ENCODE measurements at places on chromosomes 5 and 9.

- DNase-seq = no peak
These were observed 258.7 kb upstream of the RASA1 start for GRCh38 chr5:87008751-87009560.

DNA sequence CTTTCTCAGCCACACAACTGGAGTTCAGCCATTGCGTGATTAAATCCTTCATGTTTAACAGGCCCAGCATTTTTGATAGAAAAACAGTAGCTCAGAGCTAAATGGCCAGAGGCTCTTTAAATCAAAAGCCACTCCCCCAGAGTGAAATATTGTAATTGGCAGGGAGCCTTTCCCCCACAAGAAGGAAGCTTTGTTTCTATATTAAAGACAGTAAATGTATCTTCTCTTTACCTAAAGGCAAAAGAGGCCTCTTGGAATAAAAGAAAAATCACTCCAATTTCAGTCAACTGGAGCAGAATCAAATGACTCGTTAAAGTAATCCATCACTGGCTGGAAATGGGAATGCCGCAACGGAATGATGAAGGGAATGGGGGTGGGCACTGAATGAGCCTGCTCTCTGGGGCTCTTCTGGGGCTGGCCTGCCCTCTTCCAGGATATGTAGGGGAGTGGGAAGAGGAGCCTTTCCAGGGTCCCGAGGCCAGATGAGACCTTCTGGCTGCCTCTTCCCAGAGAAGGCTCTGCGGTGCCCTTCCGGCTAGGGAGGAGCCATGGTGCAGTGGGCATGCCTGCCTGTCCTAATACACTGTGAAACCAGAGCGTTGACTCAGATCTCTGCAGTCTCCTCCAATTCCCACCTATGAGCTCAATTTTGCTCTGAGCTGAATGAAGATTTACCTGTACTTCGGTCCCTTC is 45.2 kb downstream of the ANKDD1B start:
- DNase-seq = no peak

- no peak for DNase-seq
These were observed 46.0 kb downstream of the NDST1 start for GRCh38 chr5:150553911-150554310.

DNA sequence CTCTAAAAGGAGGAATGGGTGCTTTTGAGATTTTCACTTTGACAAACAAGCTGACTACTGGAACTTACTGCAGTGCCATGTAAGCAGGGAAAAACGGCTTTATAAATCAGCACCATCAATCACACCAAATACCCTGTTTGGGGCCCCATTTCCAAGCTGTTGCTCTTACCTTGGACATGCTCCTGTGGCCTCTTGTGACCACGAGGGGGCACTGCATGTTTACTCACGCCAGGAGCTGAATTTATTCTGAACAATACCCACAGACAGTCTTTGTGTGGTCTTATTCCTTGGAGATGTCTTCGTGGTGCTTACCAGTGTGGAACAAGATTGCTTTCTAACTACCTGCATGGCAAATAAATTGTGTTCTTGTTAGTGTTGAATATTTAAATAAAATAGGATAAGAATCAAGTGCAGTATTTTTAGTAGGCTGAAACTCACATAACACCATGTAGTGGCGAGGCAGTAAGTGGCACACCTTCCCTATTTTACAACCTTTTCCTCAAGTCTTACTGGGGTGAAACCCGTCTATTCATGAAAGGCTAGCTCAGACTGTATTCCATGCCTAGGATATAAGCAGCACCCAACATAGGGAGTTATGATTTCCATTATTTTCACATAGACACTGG is 155.5 kb upstream of the NMUR2 start:
- no peak for DNase-seq

DNA sequence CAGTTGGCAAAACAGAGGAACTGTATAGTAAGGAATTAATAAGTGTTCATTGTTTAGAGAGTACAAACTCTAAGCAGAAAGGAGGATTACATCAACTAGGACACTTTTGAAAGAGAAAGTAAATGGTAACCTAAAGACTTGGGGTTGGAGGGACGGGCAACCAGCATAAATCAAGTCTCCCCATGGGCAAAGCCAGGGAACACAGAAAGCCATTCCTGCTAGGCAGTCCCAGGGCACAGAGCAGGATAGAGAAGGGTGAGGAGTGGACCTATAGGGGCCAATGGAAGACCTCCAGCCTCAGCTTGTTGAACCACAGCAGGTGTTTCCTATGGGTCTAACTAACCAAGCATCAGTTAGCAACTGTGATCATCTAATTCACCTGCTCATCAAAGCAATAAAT is 9.2 kb upstream of the ERAP1 start:
- DNase-seq = no peak

DNA sequence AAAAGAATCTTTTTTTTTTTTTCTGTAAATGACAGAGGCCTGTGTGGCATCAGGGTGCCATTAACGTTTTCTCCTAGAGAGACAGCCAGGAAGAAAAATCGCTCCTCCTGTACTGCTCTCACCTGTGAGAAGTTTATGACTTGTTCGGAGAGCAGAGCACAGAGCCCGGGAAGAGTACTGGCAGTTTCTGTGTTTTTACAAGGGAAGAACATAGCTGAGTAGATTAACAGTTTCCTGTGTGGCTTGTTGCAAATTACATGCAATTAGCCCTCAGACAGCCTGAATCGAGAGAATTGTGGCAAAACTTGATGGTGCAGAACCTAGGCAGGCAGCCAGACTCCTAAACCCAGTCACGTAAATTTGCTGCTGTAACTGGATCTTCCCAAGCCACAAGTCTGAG is 32.1 kb downstream of the PRKACG start:
- DNase-seq = no peak

GRCh38 chr5:39452846-39453245 is 28.1 kb upstream of the DAB2 start:
- no peak for DNase-seq

GRCh38 chr9:72203205-72203803 is 54.1 kb downstream of the GDA start:
- no peak for DNase-seq

- no peak for DNase-seq
These were observed 65.6 kb upstream of the NR3C1 start for GRCh38 chr5:143469125-143469524.

GRCh38 chr5:139417214-139417613 is 13.3 kb upstream of the SPATA24 start:
- DNase-seq = no peak

DNA sequence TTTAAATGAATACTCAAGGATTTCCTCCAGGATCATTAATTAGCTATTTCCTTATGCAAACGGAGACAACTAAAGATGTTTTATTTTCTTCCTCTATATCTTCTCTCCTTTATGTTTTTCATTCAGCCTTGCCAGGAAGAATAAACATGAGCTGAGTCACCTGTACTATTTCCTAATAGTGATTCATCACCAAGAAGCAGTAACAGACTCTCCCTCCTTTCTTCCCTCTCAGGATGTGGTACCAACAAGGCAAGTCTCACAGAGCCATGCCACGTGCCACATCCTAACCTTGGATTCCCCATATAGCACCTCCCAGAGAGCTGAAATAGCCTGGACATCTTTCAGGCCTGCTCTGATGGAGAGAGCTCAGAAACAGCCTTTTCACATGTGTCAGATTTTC is 758.6 kb upstream of the DMAC1 start:
- no peak for DNase-seq

GRCh38 chr5:109837231-109837861 is 147.6 kb downstream of the MAN2A1 start:
- DNase-seq = no peak

DNA sequence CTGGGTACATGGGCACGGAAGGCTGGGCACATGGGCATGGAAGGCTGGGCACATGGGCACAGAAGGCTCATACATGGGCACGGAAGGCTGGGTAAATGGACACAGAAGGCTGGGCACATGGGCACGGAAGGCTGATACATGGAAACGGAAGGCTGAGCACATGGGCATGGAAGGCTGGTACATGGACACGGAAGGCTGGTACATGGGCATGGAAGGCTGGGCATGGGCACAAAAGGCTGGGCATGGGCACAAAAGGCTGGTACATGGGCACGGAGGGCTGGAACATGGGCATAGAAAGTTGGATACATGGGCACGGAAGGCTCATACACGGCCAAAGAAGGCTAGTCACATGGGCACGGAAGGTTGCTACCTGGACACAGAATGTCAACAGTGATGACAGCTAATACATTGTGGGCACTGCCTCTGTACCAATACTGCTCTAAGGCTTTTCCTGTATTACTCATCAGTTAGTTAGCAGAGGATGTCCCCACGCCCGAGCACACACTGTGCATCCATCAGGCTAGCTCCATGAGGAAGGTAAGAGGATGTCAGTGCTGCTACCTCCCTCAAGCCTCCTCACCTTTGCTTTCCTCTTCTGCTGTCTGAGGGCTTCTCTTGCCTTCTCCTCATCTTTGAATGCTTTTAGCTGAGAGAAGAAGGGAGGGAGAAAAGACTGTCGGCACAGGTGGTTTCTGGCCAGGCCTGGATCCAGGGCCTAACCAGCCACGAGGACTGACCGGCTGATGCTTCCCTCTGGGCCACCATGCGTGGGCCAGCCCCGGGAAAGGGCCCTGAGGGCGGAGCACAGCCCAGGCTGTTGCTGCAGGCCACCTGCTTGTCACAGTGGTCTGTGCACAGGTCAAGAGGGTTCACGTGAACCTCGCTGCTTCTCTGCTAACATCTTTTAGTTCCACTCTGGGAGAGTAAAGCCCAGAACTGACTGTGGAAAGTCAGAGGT is 14.3 kb downstream of the GPX3 start:
- DNase-seq = no peak

GRCh38 chr9:131246618-131247017 is 29.7 kb downstream of the FAM78A start:
- DNase-seq = no peak

GRCh38 chr9:16726029-16726428 is 144.4 kb downstream of the BNC2 start:
- DNase-seq = no peak

- no peak for DNase-seq
These were observed 33.9 kb upstream of the FAM120A start for GRCh38 chr9:93417538-93417937.

GRCh38 chr5:72611118-72611730 is 104.0 kb upstream of the ZNF366 start:
- no peak for DNase-seq

DNA sequence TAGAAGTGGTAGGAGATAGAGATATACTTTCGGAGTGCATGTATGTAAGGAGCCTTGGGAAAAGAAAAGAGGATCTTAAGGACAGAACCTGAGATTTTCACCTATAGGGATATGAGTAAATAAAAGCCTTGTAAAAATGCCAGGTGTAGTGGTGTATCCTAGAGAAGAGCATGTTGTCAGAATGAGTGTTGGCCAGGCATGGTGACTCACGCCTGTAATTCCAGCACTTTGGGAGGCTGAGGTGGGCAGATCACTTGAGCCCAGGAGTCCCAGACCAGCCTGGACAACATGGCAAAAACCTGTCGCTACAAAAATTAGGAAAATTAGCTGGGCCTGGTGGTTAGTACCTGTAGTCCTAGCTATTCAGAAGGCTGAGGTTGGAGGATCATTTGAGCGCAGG is 76.0 kb downstream of the IPO11 start:
- no peak for DNase-seq

GRCh38 chr5:68191083-68191791 is 24.3 kb upstream of the PIK3R1 start:
- DNase-seq = no peak

- DNase-seq = peak; percentile 77
These were observed 17.8 kb upstream of the DPM2 start for GRCh38 chr9:127955294-127956015.

DNA sequence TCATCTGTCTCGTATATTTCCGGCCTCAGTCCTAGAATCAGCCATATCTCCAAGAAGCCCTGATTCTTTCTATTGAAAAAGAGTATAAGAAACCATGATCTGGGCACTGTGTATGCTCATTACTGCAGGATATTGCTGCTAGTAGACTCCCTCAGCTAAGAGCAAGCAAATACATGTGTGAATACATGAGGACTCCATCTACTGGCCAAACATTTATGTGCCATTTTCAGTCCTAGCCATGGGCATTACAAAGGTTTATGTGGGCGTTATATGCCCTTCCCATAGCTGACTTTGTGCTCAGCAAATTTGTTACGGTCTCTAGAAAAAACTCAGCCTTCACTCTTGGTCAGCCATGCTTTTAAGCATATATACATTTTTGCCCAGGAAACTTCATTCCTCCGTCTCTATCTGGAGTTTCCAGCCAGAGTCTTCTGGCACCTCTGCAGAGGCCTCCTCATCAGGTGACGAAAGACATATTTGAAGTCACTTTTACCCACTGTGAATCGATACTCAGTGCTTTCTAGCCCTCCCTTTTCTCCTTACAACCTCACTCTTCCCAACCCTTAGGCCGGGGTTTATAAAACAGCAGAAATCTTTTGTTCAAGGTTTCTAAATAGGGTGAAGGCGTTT is 1495.6 kb upstream of the CDH6 start:
- DNase-seq = no peak

GRCh38 chr5:126984632-126985031 is 45.7 kb downstream of the MARCHF3 start:
- DNase-seq = no peak

GRCh38 chr9:96073531-96074480 is 198.3 kb downstream of the ERCC6L2 start:
- no peak for DNase-seq

DNA sequence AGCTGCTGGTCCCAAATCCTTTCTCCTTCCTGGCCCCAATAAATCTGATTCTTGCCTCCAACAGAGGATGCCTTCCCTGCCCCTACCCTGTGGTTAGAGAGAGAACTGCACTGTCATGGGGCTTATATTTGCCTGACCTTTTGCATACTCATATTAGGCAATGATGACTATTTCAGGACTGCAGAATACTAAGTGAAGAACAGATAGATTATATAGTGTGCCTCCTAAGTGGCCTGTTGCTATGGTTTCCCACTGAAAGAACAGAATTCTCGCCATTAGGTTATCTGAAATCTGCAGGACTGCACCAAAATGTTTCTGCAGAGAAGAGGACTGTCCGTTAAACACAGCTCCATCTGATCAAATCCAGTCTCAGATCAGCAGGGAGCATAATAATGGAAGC is 87.3 kb upstream of the CCNG1 start:
- no peak for DNase-seq

DNA sequence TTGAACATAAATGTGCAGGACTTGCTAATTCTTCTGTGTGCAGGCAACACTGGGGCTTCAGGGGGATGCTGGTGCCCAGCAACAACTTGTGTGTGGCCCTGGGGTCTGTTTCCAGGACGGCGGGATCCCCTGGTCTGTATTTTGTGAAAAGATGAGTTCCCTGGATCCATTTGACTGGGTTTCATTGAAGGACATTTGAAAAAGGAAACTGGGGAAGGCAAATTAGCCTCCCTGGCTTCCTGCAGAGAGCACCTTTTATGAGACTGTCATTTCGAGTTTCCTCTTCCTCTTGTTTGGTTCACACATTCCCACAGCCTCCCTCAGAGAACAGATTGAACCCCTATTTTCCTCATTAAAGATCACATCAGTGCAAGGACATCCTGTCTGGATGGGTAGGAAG is 63.1 kb downstream of the FOXI1 start:
- no peak for DNase-seq

- no peak for DNase-seq
These were observed 37.3 kb downstream of the MED27 start for GRCh38 chr9:132042324-132042723.

- DNase-seq = no peak
These were observed 226.5 kb downstream of the ARL15 start for GRCh38 chr5:54083851-54084250.

- peak; percentile 91 for DNase-seq
These were observed at the start of gene HAUS6 for GRCh38 chr9:19102631-19103345. TSS of gene HAUS6 (minus strand) at chr9:19102904. CDS start at chr9:19102651, 253 bp downstream.

- DNase-seq = no peak
These were observed 124.6 kb downstream of the SNCAIP start for GRCh38 chr5:122436615-122437014.

Measured in T-helper 22 cell (primary cell).